ENCODE measurements at places on chromosomes 3 and 15.

DNA sequence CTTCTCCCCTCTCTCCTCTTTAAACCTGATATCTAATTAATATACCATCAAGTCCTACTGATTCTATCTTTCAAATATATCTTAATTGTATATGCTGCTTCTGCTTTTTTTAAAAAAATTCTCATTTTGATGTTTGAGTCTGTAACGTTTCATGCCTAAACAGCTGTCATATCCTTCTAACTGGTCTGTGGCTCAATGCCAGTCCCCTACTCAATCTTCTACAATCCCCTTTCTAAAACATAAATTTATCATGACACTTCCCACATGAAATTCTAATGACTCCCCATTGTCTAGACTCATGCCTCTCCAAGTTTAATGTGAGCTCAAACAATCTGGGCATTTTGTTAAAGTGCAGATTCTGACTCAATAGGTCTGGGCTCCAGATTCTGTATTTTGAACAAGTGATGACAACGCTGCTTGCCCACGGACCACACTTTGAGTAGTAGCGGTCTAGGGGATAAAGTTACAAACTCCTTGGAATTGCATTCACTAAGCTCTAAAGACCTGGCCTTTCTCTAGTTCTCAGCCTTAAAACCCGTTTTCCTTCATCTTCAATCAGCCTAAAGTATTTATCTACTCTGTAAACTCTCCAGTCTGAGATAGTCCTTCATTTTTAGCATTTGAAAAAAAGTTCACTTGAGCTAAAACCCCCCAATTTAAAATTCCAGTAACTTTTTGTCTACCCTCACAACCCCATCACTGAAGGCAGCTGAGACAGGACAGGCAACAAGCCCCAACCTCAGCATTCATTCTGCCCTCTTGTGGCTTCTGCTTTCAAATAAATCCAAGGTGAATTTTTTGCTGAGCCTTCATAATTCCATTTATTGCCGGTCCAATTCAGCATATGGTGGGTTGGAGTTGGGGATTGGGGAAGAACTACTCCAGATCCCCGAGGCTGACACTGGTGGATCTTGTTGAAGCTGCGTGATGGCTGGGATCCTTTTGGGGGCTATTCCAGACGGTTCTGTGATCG lies 88.1 kb upstream of the THRB start:
- no peak for DNase-seq

DNA sequence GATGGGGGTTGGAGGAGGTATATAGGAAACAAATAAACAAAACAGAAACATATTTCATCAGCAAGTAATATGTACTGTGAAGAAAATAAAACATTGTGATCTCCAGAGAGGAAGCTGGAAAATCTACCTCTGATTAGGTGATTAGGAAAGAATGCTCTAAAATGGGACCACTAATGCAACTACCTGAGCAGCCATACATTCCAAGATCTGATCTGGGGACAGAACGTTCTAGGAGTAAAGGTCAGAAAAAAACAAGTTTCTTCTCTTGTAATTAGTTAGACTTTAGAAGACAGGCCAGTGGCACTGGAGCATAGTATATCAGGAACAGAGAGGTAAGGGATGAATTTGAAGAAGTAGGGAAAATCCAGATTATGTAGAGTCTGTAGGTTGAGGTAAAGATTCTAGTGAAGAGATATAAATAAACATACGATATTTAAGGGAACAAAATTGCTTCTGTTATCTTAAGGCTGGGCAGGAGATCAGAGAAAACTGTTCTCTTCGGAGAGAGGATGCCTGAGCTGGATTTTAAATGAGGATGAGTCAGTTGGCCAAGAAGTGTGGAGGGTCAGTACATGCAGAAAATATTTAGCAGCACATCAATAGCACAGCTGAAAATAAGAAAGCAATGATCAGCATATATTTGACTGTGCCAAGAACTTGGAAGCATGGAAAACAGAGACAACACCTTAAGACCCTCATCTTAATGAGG lies 429.5 kb downstream of the NLGN1 start:
- no peak for DNase-seq

DNA sequence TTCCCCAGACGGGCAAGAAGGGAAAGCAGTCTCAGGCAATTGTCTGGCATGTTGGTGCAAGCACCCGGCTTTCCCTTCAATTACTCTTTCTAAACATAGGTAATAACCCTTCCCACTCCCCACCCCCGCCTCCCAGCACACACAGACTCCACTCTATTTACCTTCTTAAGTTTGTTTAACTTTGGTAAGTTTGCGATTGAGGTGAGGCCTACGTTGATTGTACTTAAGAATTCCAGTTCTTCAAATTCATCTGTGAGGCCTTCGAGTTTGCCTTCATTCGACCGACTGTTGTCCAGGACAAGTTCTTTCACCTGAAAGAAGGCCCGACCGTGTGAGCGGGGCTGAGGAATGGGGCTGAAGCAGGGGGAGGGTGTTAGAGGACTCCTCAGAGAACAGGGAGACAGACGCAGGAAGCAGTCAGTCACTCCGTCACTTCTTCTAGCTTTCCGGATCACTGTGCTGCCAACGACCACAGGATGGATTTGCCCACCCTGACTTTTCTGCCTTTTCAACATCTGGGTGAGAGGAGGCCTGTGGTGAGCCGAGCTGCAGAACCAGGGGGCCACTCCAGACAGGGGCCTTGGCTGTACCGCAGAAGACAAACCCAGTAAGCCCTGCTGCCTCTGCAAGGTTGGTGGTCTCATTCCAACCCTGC lies 33.0 kb downstream of the ANP32A start:
- DNase-seq, result no peak

DNA sequence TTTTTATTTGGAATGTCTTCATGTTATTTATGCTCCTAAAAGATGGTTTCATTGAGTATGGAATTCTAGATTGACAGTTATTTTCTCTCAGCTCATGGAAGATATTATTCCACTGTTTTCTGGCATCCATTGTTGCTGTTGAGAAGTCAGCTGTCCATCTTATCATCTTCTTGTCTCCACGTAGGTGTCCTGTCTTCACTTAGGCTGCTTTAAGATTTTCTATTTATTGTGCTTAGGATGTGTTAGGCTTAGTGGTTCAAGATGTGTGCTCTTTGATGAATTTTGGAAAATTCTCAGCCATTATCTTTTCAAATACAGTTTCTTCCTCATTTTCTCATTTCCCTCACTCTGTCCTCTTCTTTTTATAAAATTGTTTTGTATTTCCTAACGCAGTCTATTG lies 52.0 kb downstream of the SNRK start:
- DNase-seq, result no peak

DNA sequence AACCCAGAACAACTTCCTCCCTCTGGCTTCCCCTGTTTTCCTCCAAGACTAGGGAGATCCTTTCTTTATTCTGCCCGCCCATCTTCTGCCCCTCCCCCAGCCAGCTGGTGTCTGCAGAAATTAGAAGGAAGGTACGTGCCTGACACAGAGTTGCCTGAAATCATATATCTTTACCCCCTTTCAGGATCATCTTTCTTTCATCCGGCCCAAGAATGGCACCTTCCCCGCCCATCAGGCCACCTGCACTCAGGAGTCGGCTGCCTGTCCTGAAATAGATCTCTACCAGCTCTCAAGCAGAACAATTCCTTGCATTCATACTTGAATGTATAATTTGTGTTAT lies 133.7 kb downstream of the VGLL4 start:
- DNase-seq, result no peak
